GM20000 (cell line): ENCODE measurements at places on chromosomes 11 and 22.

GRCh38 chr11:86288776-86289507 lies 13.1 kb upstream of the HIKESHI start:
- DNase-seq = no peak

DNA sequence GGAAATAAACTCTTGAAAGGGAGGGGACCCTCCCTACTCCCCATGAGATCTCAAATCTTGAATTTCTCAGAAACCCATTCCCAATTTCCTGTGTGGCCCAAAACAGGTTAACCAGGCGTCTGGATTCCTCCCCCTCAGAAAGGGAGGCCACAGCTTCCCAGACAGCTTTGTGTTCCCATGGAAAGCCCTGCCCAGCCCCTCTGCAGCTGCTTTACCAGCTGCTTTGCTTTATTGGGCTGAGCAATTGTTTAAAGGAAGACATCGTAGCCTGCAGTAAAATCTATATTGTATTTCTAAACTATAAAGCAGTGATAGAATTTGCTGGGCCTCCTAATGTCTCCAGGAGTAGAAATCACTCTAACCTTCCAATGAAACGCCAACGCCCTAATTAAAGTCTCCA lies 97.4 kb downstream of the CHST1 start:
- DNase-seq = no peak

DNA sequence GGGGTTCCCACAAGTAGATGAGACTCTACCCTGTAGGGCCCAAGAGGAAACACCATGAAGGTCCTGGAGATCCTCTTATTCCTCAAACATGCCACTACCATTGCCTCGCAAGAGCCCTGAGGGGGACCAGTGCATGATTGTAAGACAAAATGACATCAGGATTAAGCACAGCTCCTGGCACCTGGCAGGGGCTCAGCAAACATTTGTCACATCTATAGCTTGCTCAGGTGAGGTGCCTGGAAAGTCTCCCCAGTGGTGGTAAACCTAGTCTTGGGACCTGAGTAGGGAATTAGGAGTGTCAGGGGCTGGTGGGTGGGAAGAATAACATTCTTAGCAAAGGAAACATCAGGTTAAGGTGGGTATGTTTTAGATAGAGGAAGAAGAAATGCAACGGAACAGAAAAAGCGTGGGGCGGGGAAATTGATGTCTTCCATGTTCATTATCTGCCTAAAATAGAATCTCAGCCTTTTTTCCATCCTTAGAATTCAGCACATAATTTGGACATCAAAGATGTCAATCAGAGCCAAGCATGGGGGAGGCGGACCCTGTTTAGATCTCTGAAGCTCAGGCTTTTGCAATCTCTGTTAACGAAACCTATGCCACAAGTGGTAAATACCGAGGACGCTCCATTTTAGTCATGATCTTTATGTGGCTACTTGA lies 924 bp downstream of the YPEL1 start:
- DNase-seq = no peak

DNA sequence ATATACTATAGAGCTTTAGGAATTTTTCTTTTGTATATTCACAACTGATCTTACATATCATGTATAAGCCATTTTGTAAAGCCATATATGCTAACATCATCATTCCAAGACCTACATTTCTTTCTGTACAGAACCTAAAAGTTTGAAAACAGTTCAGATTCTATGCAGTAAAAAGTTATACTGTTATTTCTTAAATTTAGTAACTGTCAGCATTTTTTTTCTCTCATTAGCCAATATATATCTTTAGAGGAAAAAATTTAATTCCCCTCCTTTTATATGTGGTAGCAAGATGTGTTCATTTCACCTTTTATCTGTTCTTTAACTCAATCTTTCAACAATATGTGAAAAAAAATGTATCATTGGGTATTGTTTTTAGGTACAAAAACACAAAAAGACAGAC lies 120.4 kb upstream of the TP53AIP1 start:
- DNase-seq = no peak

GRCh38 chr22:50236731-50237409 lies 8.0 kb downstream of the TUBGCP6 start:
- DNase-seq = no peak

DNA sequence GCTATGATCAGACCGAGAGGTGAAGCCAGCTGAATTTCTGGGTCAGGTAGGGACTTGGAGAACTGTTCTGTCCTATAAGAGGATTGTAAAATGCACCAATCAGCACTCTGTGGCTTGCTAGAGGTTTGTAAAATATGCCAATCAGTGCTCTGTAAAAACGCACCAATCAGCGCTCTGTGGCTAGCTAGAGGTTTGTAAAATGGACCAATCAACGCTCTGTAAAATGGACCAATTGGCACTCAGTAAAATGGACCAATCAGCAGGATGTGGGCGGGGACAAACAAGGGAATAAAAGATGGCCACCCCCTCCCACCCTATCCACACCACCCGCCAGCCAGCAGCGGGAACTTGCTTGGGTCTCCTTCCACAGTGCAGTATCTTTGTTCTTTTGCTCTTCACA lies 6.4 kb upstream of the SEC14L4 start:
- no peak for DNase-seq

- no peak for DNase-seq
Observed at GRCh38 chr11:69131644-69132300, 24.0 kb upstream of the SMIM38 start.

DNA sequence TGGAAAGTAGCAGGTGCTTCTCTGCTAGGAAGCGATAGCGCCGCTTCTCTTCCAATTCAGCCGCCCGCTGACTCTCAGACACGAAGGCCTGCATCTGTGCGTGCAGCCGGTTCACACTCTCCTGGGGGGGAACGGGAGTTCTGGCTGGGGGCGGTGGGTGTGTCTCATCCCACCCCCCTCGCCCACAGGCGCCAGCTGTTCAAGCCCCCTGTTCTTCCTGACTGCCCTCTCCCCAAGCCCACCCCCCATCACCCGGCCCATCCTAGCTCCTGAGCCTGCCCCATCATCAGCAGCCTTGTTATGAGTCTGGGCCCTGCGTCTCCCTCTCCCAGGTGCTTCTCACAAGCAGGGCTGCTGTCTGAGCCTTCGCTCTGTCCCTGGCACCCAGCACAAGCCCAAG lies 13.1 kb upstream of the SLC16A8 start:
- DNase-seq = no peak
